ENCODE measurements at places on chromosomes 5 and 9.

DNA sequence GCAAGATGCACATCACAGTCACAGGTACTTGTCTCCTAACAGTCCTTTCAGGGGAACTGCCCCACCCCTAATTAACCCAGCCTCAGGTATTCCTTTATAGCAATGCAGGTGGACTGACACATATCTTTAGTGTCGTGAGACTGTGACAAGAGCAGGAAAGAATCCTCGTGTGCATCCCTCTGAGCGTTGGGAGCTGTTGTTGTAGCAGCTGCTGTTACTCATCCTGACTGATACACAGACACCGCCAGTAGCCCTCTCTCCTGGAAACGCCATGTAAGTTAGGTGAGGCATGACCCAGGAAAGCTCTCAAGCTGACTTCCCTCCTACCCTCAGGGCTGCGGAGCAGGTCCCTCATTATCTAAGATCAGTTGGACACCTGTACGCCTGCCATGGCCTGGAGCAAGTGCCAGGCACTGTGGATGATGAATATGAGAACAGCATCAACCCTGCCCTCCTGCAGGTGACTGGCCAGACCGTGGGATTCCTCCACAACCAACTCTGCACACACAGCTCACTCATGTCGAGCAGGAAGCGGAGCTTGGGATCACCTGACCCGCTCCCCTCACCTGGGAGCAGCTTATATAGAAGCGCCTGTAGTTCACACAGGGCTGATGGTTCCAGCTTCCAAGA lies 10.2 kb upstream of the LCN15 start:
- DNase-seq: no peak

GRCh38 chr5:87453801-87454200 lies 41.1 kb upstream of the CCNH start:
- DNase-seq: no peak

DNA sequence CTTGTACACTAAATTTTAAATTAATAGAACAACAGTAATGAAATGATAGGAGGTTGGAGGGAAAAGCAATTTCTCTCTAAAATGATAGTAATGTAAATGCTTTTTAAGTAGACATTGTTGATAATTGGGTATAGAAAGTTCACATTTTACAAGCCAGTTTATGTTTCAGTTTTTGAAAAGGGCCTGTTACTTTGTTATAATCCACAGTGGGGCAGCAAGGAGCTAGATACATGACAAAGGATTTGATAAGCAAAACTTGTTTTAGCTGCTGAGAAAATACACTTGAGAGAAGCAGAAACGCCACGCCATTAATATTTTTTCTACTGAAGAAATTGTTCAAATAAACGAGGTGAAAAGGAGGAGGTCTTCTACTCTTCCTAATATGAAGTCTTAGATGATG lies 30.2 kb downstream of the SREK1 start:
- no peak for DNase-seq

DNA sequence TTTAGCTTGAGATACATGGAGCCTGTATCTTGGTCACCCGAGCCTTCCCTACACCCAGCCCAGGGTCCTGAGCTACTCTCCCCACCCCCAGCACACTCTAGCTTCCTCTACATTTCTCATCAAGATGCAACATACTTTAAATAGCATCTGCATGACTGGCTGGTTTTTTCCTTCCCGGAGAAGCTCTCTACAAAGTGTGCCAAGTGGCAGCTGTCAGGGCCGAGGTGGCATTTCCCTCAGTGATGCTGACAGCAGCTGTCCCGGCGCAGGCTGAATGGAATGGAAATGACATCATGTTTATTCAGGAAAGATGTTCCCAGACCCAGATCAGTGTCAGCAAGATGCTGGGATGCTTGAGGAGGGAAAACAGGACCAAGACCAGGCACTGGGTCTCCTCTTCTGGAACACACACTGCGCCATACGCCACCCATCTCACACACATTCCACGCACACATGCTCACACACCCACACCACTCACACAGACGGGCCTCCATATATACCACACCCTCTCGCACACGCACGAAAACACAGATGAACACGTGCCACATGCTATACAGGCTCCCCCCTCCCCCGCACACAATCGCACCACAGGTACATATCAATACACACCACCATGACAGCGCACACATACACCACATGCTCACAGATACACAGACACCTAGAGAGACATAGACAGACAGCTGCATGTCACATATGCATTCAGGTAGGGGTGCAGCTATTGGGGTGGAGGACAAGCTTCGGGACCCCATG lies 67.8 kb downstream of the LHX2 start:
- DNase-seq: no peak

All from activated T-cell treated with anti-CD3 and anti-CD28 coated beads for 48 hours (primary cell).